ENCODE measurements at places on chromosomes 16 and 17.

DNA sequence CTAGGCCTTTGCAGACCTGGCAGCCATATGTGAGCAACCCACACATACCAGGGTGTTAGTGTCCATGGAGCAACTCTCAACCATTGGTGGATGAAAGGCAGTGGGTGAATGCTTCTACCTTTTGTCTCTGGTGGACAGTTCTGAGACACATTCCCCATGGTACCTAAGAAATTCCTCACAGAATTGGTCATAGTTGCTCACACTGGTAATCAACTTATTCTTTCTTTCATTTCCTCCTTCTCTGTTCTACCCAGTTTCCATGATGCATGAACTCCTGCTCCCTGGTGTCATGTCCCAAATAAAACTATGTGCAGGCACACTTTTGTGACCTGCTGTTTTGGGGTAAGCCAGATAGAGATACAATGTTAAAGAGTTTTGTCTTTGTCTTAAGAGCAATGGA, 33.2 kb upstream of the MPHOSPH6 start:
- DNase-seq, result no peak

DNA sequence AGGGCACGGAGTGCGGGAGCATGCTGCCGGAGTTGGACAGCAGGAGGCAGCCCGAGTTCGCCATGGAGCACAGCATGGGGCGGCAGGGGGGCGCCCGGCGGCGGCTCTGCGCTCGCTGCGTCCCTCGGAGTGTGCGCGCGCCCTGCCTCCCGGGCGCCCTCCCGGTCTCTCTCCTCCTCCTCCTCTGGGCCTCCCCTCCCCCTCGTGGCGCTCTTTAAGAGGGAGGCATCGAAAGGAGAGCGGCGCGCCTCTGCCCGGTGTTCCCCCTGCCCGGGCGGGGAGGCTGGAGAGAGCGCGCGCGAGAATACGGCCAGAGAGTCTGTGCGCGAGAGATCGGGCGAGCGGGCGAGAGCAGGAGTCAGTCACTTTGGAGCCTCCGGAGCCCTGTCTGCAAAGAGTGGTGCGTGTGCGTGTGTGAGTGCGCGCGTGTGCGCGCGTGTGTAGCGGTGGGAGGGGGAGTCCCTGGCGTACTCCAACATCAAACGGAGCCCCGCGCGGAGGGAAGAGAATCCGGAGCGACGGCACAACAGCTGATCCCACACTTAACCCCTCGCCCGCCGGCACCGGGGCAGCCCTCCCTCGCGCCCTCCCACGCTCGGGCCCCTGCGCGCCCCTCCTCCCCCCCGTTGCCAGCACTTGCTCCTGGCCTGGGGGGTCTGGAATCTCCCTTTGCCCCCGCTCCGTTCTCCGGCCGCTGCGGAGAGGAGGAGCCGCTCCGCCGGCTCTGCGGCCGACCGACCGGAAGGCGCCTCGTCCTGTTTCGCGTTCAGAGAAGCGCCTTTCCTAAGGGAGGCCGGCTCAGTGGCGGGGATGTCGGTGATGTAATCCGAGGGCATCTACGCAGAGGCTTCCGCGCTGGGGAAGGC, 108.9 kb downstream of the ENGASE start:
- no peak for DNase-seq

- no peak for DNase-seq
These were observed 88.2 kb upstream of the NOG start for GRCh38 chr17:56505154-56505756.

DNA sequence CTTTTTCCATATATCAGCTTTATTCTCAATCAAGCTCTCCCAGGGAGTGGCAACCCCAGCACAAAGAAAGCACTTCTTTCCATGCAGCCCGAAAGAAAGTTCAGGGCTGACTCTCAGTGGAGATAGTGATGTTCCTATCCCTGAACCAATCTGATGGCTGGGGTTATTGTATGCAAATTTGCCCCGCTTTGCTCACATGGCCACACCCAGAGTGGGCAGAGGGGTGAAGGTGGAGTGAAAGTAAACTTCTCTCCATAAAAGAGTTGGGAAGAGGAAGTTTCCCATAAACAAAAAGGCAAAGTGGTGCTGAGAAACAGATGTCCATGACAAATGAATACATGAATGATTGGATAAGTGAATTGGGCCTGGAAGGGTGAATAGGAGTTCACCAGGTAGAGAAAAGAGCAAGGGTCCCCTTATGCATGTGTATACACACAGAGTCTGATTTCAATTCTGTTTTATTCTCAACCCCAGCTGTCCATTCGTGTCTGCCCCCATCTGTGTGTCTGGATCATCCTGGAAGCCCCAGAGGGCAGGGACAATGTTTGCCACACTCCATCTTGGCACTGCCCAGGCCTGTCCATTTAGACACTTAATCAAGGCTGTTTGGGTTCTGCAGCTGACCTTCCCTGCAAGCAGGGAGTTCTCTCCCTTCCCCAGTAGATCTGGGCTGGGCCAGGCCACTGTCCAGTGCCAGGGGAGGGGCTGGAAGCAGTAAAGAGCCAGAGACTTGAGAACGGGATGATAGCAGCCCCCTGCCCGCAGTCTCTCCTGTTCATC, 14.1 kb upstream of the NGFR start:
- no peak for DNase-seq

DNA sequence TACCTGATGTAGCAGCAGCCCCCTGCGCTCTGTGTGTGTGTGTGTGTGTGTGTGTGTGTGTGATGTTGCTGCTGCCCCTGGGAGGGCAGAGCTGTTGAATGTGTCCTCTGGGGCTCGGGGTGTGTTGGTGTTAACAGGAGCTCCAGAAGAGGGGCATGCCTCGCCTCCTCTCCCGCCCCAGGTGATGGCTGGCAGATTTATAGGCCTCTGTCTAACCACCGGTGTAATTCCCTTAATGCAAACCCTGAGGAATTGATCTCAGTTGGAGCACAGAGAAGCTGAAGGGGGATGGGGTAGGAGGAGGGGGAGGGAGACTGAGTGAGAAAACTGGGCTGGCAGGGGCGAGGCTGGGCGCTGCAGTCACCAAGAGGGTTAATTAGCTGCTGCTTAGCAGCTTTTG, 10.0 kb downstream of the CACNA1G start:
- no peak for DNase-seq

DNA sequence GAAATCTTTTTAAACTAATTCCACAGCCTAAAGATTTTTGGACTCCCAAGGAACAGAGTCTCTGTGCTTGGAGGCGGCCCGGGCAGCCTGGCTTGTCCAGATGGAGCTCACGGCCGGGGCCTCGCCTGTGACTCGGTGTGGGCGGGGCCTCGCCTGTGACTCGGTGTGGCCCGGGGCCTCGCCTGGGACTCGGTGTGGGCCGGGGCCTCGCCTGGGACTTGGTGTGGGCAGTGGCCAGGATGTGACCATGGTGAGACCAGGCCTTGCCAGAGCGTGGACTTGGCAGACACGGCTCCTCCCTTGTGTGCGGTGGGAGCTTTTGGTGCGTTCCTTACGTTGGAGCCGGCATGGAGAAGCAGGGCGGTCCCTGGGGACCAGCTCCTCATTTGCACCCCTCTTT, 92.3 kb downstream of the METRNL start:
- no peak for DNase-seq
